ENCODE measurements at places on chromosomes 4 and X.

DNA sequence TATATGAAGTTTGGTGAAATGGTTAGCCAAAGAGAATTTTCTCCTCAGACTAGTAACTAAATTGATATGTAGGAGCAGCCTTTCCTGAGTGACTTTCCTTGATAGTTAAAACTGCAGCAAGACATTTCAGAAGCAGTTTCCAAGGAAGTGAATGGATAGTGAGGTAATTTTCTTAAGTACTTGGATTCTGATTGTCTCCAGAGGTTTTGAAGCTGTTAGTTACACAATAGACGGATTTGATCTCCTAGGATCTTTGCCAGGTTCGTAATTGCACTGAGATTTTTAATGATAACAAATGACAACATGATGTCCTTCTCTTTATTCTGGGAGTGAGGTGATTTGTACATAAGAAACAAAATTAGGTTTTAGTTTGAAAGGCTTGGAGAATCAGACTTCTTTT lies 29.2 kb downstream of the PRRG1 start:
- no peak for DNase-seq

DNA sequence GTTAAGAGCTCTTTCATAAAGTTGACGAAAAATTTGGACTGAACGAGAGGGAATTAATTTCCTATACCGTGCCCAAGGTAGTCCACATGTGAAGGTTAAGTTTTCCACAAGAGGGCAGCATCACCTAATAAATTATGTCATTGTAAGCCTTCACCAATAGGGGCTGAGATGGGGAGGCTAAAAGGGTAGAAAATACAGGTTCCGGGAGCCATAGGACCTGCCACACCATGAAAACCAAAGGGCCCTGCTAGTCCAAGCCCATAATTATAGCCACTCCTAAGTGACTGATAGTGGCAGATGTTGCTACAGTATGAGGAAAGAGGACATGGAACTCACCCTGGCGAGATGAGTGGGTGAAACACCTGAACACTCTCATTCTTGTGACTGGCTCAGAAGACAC lies 122.2 kb downstream of the SHROOM4 start:
- no peak for DNase-seq

DNA sequence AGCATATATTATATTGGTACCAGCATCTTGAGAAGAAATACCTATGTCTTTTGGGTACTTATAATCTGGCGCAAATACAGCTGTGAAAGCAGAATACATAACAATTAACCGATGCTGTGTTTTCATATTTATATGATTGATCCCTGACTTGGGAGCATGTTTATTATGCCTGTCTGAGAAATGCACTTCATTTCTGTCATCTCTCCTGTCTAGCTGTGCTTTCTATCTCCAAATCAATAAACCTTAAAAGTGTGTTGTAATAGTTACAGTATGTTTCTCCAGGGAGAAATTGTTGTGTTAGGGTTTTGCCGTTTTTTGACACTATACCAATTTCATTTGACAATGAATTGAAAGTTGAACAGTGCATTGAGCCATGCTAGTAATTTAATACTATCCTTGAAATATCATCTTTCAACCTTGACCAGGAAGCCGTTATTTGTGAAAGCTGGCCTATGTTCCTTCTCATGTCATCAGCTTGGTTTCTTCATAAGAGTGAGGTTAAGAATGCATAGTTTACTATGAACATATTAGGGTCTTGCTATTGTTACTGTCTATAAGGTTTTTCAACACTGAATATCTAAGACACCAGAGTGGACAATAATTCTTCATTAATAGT lies 206.2 kb upstream of the PCDH18 start:
- no peak for DNase-seq

DNA sequence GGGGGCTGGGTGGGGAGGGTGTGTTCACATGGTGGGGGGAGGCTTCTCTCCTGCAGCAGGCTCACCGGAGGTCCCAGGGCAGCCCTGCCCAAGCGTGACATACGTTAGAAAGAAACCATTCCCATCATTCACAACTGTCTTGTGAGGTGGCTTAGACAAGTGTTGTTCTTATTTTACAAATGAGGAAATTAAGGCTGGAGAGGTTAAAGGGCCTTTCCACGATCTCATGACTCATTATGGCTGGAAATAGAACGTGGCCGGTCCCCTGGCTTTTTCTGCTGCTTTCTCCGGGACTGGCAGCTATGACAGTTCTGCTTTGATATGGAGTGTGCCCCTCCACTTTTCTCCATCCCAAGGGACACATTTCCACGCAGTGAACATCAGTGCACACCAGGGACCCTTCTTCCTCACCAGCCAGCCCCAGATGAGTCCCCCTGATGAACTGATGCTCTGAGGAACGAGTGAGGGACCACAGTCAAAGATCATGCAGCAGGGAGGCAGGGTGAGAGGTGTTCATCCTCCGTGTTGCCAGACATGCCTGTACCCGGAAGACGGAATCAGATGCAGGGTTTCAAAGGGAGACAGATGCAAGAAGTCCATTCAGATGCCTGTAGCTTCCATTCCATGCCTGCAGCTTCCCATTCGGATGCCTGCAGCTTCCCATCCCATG lies 64.0 kb upstream of the ACSL1 start:
- no peak for DNase-seq

GRCh38 chr4:656436-657337 lies 17.4 kb downstream of the ATP5ME start:
- DNase-seq, result no peak

GRCh38 chr4:188781655-188782054 lies 642.4 kb downstream of the TRIML1 start:
- DNase-seq, result no peak

DNA sequence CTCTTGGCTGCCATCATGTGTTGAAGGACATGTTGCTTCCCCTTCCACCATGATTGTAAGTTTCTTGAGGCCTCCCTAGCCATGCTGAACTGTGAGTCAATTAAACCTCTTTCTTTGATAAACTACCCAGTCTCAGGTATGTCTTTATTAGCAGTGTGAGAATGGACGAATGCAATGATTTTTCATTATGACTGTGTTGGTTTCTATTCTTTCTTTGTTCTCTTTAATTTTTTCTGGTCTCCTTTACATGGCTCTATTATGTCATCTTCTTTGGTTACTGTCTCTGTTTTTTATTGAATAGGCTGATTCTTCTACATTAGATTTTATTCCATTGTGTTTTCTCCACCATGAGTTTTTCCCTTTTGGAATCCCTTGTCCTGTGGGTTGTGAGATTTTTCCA lies 840.6 kb downstream of the TRAM1L1 start:
- no peak for DNase-seq

DNA sequence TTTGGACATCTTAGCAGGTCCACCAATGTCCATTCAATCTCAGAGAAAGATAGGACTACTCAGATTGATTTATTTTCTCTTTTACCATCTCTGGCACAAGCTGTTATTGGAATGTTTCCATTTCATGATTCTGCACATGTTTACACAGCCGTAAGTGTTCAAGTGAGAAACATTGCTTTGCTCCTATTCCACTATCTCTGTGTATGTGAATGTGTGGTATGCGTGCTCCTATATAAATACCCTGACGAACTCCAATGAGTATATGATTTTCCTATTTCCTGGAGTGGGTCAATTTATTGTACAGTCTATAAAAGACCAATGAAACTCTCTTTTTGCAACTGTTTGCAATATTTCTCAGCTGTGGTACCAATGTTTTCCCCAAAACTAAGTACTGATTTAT lies 221.0 kb upstream of the GALNT7 start:
- no peak for DNase-seq

All from NCI-H187 (cell line).